ENCODE measurements at places on chromosomes 5 and 9.
A peak's percentile ranks its signal among the peaks of the same experiment; 100 is the strongest.

DNA sequence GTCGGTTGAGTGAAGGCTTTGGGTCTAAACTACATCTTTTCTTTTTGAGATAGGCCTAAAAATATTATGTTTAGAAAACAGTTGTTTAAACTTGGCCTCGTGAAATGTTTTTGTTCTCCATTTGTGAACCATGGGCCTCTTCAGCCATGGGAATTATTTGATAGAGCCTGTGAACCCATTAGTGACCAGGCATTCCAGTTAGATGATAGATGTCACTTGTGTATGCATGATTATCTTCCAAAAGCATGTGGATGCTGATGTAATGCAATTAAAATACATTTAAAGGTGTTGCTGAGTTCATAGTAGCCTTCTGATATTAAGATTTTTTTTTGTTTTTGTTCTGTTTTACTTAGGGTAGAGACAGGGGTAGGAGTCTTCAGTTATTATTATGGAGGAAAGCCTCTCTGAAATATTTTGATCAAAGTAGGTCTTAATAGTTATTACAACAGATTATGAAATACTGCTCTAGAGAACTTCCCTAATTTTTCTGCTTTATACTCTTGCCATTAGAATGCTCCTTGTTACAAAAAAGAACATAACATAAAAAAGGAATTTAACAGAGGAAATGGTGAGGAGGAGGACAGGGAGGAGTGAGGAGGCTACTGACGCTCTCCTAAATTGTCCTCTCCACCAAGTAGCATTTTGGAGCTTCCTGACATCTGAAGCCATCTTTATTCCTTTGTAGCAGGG, 32.9 kb downstream of the CPEB4 start:
- DNase-seq, result no peak

- DNase-seq, result peak; percentile 25
These were observed 34.0 kb upstream of the PPP1R2B start for GRCh38 chr5:156815988-156816599.

- no peak for DNase-seq
These were observed 13.0 kb upstream of the DAB2IP start for GRCh38 chr9:121638399-121638798.

- DNase-seq, result no peak
These were observed 42.0 kb downstream of the VLDLR start for GRCh38 chr9:2663461-2664173.

DNA sequence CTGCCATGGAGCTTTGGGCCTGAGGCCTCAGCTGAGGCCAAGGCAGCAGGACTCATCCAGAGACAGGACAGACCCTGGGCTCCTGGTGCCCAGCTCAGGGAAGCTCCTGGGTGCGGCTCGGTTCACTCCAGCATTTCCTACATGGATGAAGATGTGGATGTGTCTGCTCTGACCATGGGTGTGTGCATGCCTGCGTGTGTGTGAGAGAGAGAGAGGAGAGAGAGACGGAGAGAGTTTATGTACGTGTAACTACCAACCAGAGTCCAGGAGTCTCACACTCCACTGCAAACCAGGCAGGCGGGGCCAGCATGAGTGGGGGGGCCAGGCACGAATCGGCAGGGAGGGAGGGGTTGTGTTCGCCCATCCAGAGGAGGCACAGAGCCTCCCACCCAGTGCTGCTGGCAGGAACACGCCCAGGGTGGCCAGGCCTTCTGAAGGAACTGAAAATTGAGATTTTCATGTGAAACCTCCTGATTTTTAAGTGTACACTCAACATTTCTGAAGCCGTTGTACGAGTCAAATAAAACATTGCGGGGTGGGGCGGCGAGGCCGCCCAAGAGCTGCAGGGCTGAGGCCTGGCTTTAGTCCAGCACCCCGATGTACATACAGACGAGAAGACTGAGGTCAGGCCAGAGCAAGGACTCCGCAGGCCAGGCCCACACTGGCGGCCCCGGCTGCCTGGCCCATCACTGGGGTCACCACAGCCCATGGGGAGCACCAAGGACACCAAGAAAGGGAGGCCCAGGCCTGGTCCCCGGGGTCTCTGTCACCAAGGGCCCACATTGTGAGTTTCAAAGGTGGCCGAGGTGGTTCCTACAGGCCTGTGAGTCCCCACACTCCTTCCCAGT, 88.7 kb downstream of the ADAMTS2 start:
- DNase-seq, result no peak
